Heart left ventricle (tissue), 16 donors: ENCODE measurements at places on chromosomes 16 and 17. TPM values are rescaled to one million over a fixed set of nuclear protein-coding genes. Genes with fewer than 3 reads are reported as not detected.

DNA sequence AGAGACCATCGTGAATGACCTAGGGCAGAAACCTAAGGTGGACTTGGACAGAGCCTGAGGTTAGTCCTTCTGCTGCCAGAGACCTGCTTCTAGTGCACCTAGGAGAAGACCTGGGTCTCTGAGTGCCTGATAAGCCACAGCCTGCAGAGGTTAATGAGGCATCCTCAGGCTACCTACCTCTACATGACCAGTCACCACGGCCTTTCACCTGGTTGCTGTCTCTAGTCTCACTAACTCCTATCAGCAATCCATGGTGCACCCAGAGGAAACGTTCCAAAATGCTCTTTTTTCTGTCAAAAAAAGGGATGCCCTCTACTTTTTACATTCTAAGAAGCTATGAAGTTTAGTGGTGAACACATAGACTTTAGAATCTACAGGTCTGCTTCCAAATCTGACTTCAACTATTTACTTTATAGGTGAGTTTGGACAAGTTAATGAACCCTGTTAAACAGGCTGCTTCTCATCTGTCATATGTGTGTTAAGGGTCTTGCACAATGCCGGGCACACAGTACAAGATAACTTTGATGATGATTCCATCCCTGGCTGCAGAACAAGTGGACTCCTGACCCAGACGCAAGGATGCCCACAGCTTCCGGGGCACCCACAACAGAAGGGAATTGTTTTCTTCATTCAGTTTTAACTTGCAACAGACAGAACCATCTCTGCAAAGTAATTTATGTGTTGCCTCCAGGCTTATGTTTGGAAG is 469.9 kb upstream of the CDH5 start:
- DNase-seq: no peak

DNA sequence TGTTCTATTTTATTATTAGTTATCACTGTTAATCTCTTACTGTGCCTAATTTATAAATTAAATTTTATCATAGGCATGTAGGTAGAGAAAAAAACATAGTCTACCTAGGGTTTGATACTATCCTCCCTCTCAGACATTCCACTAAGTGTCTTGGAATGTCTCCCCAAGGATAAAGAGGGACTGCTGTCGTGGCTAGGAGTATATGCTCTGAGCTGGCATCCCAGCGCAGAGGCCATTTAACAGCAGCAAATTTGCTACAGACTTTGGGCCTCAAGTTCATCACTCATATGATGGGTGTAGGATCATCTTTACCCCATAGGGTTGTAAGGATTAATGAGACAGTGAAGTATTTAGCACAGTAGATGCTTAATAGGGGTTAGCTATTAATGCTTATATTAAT is 56.7 kb downstream of the ZFHX3 start:
- no peak for DNase-seq

- DNase-seq: no peak
Measured at GRCh38 chr17:33152783-33153182, 140.3 kb downstream of the ASIC2 start.

GRCh38 chr16:89195521-89196171 is 4.7 kb downstream of the SLC22A31 start:
- peak; percentile 14 for DNase-seq

DNA sequence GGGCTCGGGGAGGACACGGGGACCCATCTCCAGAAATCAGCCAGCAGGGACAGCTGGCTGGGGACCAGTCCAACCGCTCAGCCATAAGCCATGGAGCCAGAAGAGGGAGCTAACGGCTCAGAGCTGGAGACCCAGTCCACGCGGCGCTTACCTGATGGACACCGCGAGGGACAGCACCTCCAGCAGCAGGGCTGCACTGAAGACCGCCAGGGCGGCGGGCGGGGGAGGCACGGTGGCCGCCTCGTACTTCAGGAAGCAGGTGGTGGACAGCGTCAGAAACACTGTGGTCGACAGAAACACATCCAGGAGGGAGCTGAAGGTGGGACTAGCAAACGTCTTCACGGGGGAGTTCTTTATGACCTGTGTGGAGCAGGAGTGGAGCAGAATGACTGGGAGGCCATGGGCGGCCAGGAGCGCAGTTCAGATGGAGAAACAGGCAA is 102.6 kb upstream of the CREBBP start:
- peak; percentile 70 for DNase-seq

- DNase-seq: no peak
Measured at GRCh38 chr17:57402681-57403180, 146.4 kb downstream of the MSI2 start.

- DNase-seq: peak; percentile 81
Measured at GRCh38 chr16:87790292-87791100, 24.7 kb upstream of the KLHDC4 start.

DNA sequence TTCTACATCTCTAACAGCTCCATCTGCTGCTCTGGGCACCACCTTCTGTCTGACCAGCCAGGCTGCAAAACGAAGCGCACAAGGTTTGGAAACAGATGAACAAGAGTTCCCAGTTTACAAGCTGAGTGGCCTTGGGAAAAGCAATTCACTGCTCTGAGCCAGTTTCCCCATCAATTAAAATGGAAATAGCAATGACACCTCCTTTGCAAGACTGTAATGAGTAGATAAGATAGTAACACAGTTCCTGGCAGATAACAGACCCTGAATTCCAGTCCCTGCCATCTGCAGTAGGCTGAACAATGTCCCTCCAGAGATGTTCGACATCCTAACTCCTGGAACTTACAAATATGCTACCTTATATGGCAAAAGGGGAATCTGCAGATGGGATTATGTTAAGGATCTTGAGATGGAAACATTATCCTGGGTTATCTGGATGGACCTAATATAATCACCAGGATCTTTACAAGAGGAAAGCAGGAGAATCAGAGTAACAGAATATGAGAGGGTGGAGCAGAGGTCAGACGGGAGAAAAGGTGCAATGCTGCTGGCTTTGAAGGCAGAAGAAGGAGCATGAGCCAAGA is 27.9 kb downstream of the CPPED1 start:
- no peak for DNase-seq

- DNase-seq: no peak
Measured at GRCh38 chr17:63760771-63761539, 12.4 kb downstream of the CCDC47 start.

DNA sequence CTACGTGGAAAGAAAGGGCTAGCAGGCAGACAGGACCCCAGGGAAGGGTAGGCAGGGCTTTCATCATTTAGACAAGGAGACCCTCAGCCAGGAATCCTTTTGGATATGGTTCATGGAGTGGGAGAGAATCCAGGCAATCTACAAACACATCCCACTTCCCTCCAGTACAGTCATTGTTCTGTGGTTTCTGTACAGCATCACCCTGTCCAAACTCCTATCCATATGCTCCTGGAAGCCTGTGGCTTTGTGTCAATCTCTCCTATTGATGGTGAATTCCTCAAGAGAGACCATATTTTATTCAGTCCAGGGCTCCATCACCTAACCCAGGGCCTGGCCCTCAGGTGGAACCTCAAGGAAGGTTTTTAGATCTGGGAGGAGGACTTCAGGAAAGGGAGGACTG is 99.2 kb downstream of the SPACA3 start:
- no peak for DNase-seq

- no peak for DNase-seq
Measured at GRCh38 chr17:32688221-32688620, 188.7 kb downstream of the MYO1D start.

MYCBPAP gene
- 0.70 TPM for total RNA-seq
